ENCODE measurements at places on chromosomes 7 and 10. TPM values are rescaled to one million over a fixed set of nuclear protein-coding genes. Genes with fewer than 3 reads are reported as not detected.

ARPC1B gene
- total RNA-seq, result 285 TPM

RINT1 gene
- 16.4 TPM for total RNA-seq

RET gene
- total RNA-seq, result 0.83 TPM

DDIT4 gene
- 190 TPM for total RNA-seq

ZNF117 gene
- total RNA-seq, result 0.35 TPM

WDR37 gene
- total RNA-seq, result 8.1 TPM

SRGN gene
- total RNA-seq, result 101 TPM

GHRHR gene
- total RNA-seq, result not detected

NME8 gene
- total RNA-seq, result not detected

UNC5B gene
- total RNA-seq, result 1.8 TPM

HOXA2 gene
- total RNA-seq, result 0.97 TPM

SERPINE1 gene
- 1,665 TPM for total RNA-seq

PHYH gene
- 30.8 TPM for total RNA-seq

TEX47 gene
- not detected for total RNA-seq

CCSER2 gene
- total RNA-seq, result 9.9 TPM

MBLAC1 gene
- 3.1 TPM for total RNA-seq

ELN gene
- 0.13 TPM for total RNA-seq

INMT gene
- total RNA-seq, result not detected

AKR1C8 gene
- 0.16 TPM for total RNA-seq

MOGAT3 gene
- not detected for total RNA-seq

NUDT1 gene
- total RNA-seq, result 107 TPM

CCNJ gene
- 6.9 TPM for total RNA-seq

LBX1 gene
- not detected for total RNA-seq

TPST1 gene
- 8.1 TPM for total RNA-seq

KCNIP2 gene
- 0.82 TPM for total RNA-seq

PON1 gene
- total RNA-seq, result 0.64 TPM

NAT16 gene
- total RNA-seq, result 0.06 TPM

CTAGE4 gene
- total RNA-seq, result not detected

DIP2C gene
- total RNA-seq, result 11.1 TPM

ANKRD22 gene
- 0.65 TPM for total RNA-seq

ZNF503 gene
- total RNA-seq, result 11.0 TPM

ARMC3 gene
- total RNA-seq, result 1.1 TPM

CAV2 gene
- 178 TPM for total RNA-seq

DNAH11 gene
- 0.14 TPM for total RNA-seq

RPEL1 gene
- total RNA-seq, result 0.09 TPM

Measured in A549 treated with GW870086 at 1 μM for 4 hours (cell line).